ENCODE measurements at places on chromosomes 2 and 18. TPM values are rescaled to one million over a fixed set of nuclear protein-coding genes. Genes with fewer than 3 reads are reported as not detected.

GRCh38 chr2:2039826-2040225 is 291.2 kb downstream of the MYT1L start:
- DNase-seq: no peak

LRP2 gene
- 0.17 TPM for total RNA-seq

KIAA1328 gene
- total RNA-seq: 55.7 TPM

DNA sequence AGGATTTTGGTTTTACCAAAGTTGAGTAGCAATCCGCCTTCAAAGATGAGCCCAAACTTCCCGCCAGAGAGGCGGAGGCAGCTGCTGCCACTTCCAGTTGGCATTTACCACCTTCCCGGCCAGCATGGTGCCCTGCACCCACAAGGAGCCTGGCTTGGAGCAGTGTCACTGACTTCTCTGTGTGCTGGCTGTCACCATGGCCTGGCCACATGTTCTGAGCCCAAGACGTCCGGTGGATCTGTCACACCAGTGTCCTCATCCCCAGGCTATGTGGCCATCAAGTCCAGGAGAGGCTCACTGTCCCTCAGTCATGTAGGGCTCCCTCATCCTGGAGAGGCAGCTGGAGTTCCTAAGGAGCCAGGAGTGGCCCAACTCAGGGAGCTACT is 100.6 kb downstream of the ACKR3 start:
- peak; percentile 64 for DNase-seq

IGFBP2 gene
- 28.3 TPM for total RNA-seq

AQP4 gene
- 0.49 TPM for total RNA-seq

GRCh38 chr2:175823707-175824073 is 178.4 kb downstream of the LNPK start:
- DNase-seq: no peak

GRCh38 chr18:8603663-8604520 is 5.3 kb upstream of the RAB12 start:
- no peak for DNase-seq

LYPD6B gene
- 83.7 TPM for total RNA-seq

GRCh38 chr2:234514873-234515638 is 18.2 kb upstream of the ARL4C start:
- no peak for DNase-seq

DNA sequence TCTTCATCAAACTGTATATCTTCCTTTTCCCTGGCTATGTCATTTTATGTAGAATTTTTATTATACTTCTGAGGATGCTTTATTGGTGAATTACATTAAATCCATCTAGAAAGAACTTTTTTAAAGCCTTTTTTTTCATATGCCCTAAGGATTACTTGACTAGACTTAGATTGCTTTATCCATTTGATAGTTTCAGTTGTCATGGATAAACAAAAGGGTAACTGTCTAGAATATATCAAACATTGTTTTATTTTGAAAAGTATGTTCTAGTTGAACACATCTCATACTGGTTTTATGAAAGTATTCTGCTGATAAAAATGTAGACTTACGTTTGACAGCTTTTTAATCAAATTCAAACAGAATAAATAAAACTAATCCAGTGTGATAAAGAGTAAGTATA is 639.8 kb downstream of the ARHGAP15 start:
- no peak for DNase-seq

- no peak for DNase-seq
Observed at GRCh38 chr2:189153619-189154018, 25.9 kb downstream of the COL5A2 start.

TWIST2 gene
- total RNA-seq: 14.7 TPM

- DNase-seq: no peak
Observed at GRCh38 chr2:177211169-177211568, 1.4 kb upstream of the HNRNPA3 start.

DNA sequence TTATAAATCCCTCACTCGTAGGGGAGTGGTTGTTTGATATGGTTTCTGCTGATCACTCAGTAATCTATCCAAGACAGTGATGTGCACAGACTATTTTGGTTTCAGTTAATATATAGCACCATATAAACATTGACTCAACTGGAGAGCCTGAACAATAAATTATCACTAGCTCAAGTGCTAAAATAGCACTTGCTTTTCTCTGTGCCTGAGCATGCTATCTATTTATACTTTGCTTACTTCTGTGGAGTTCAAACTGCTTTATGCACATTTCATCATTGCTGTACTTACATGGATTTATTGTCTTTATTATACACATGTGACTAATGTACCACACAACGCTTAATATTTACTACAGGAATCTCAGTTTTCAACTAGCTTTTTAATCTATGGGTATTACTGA is 133.6 kb downstream of the BCL2 start:
- DNase-seq: no peak

GRCh38 chr2:85436836-85437487 is 18.4 kb downstream of the SH2D6 start:
- DNase-seq: no peak

- no peak for DNase-seq
Observed at GRCh38 chr2:198054299-198054698, 249.9 kb downstream of the PLCL1 start.

DNA sequence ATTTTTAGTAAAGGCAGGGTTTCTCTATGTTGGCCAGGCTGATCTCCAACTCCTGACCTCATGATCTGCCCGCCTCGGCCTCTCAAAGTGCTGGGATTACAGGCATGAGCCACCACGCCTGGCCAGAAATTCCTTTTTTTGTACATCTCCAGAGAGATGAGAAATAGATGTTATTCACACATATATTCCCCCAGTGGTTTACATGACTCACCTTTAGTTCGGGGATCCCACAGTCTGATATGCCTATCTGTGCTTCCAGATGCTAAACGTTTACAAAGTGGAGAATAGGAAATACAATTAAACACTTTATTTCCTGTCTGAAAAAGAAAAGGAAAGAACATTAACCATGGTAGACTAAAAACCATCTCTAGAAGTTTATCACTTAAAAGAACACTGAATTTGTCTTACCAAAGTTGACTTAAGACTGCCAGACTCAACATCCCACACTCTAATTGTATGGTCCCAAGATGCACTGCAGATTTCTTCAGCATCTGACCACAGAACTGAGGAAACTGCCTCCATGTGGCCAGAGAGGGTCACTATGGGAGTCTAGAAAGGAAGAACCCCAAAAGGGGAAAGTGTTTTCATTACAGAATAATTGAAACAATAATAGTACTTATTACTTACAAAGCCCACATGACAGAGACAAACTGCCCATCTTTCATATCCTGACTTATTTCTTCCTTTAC is 12.6 kb upstream of the ICA1L start:
- no peak for DNase-seq

HMSD gene
- total RNA-seq: not detected

- DNase-seq: no peak
Observed at GRCh38 chr2:72089028-72089427, 58.6 kb downstream of the CYP26B1 start.

DNA sequence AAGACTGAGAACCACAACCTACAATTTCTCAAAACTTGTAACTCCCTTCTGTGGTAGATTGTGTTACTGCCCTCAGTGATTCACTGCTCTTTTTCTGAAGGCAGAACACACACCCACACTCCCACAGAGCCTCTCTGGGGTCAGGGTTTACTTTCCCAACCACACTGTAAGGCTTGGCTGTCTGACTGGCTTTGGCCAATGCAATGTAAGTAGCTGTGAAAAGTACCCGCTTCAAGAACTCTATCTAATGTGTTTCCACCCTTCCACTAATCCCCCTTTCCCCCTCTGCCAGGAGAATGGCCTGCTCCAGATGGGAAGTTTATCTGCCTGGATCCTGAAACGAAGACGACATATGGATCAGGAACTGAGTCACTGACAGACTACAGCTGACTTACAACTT is 222.7 kb downstream of the CDH2 start:
- no peak for DNase-seq

DNA sequence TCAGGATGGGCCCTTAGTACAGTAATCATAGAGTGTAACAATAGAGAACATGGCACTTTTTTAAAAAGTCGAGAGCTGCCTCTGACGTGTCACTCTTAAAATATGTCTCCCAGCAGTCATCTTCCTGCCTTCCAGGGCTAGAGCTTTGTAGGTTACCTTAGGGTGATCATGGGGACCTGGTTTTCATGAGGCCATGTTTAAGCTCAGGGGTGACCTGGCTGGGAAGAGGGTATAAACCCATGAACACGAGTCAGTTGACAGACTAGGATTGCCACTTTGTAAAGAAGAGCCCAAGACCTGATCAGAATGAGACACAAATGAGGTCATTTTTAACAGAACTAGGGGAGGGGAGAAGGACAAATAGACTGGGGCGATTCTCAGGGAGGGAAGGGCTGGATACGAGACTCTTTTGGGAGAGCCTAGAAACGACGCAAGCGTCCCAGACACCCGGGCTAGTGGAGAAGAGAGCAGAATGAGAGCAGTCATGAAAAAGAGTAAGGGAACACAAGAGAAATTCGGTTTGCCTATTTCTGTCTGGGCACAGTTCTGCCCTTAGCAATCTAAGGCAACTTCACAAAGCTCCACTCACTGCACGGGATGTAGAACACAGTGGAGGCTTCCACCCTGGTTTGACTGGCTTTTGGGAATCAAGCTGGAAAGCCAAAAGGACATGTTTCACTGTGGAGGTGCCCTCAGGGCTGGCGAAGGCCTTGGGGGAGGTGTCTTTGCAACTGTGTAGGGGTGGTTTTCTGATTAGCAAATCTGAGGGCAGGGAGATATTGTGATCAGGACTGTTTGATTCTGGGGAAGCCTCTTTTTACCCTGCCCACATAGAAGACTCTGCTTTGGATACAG is 1.8 kb upstream of the RAB31 start:
- no peak for DNase-seq

- no peak for DNase-seq
Observed at GRCh38 chr18:3441290-3441689, 8.7 kb upstream of the TGIF1 start.

ECEL1 gene
- total RNA-seq: not detected

DNA sequence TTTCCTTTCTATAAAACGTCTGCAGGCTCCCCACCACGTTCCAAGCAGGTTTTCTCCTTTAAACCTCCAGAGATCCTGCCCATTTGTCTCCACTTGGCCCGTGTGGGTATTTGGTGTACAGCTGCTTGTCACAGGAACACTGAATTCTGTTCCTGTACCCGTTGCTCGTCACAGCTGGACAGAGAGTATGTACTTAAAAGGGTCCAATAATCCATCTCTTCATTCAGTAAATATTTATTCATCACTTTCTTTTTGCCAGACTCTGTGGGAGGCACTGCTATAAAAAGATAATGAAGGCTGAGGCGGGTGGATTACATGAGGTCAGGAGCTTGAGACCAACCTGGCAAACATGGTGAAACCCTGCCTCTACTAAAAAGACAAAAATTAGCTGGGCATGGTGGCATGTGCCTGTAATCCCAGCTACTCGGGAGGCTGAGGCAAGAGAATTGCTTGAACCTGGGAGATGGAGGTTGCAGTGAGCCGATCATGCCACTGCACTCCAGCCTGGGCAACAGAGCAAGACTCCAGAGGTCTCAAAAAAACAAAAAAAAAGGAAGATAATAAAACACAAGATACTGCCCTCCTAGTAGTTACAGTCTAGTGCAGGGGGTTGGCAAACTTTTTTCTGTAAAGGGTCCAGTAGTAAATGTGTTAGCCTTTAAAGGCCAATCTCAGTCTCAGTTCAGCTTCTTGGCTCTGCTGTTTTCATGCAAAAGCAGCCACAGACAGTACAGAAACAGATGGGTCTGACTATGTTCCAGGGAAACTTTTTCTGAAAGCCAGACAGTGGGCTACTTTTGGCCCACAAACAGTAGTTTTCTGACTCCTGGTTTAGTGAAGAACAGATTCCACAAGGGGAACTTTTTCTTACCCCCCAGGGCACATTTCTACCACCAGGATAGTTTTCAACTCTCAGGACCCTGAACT is 309.9 kb upstream of the RAB12 start:
- DNase-seq: no peak

GRCh38 chr18:41936471-41937134 is 18.4 kb upstream of the PIK3C3 start:
- DNase-seq: no peak

- DNase-seq: no peak
Observed at GRCh38 chr2:66235428-66235827, 199.5 kb upstream of the MEIS1 start.

- no peak for DNase-seq
Observed at GRCh38 chr18:741931-742512, 29.6 kb upstream of the ENOSF1 start.

DNA sequence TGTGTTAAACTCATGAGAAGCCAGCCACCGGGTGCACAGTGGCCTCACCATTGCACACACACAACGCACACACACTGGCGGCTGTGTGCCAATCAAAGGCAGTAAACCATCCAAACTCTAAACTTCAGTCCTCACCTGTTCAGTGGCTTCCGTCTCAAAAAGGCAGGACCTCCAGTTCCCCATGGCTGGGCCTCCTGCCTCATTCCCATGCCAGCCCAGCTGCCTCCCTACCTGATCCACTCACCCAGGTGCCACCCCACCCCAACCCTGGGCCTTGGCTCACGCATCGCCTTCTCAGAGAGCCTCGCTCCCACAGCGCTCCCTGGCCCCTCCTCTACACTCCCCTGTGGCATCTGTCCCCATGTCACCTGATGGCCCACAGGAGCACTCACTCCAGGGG is 190.9 kb downstream of the EIPR1 start:
- no peak for DNase-seq

DNA sequence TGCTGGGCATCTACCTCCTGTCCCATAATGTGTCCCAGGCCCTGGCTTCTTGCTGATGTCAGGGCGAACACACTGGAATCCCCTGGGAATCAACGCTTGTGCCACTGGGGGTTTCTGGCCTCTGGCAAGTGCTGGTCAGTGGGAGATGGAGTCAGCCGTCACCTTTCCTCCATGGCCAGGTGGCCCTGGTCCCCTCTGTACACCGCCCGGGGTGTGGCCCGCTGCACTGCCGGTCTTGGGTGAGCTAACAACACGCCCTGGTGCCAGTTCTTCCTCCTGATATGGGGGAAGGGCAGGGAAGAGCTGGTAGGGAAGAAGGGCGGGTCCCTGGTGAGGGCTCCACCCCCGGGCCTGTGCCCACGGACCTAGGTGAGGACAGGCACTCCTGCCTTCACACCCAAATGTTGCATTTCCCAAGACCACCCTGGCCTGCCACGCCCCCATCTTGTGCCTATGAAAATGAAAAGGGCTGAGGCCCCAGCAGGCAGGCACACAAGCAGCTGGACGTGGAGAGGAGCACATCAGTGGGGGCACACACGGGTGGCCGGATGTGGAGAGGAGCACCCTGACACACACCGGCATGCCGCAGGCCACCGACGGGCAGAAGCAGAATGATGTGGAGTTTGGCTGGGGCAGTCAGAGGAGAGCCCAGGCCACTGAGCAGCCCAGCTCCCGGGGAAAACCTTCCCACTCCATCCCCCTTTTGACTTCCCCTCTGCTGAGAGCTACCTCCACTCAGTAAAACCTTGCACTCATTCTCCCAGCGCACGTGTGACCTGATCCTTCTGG is 140.5 kb downstream of the ASB1 start:
- peak; percentile 59 for DNase-seq

DNA sequence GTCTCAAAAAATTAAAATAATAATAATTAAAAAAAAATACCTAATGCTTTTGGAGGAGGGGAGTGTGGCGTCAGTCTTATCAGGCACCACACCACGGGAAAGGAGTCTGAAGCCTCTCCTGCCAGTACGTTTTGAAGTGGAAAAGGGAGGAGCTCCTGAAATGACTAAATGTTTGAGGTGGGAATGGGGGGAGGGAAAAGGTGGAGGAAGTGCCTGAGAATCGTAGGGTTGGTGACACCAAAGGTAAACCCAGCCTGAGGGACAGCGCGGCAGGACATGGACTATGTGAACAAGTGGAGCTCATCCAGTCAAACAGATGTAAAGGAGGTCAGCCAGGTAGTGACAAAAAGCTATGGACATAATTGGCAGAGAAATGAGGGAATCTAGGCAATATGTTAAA is 42.2 kb upstream of the EPHA4 start:
- DNase-seq: no peak

GRCh38 chr2:157479081-157480027 is 35.5 kb upstream of the CYTIP start:
- DNase-seq: no peak
